ENCODE measurements at places on chromosomes 5 and 9.

GRCh38 chr5:153755913-153756500, 265.5 kb downstream of the GRIA1 start:
- DNase-seq: no peak

DNA sequence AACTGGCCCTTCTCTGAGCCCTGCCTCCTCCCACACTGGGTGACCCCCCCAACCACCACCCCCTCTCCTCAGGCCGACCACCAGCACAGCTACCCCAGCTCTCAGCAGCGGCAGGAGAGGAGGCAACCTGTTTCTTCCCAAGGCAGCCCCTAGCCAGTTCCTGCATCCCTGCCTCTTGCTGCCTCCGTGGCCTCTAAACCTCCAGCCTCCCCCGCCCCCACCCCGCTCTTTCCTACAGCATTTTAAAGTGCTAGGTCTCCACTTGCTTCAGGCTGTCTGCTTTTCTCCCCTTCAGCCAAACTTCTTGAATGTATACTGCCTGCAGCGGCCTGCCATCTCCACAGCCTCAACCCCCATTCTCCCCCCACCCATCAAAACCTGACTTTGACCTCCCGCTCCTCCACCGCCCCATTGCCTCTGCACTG, 135.6 kb downstream of the DAB2IP start:
- DNase-seq: no peak

DNA sequence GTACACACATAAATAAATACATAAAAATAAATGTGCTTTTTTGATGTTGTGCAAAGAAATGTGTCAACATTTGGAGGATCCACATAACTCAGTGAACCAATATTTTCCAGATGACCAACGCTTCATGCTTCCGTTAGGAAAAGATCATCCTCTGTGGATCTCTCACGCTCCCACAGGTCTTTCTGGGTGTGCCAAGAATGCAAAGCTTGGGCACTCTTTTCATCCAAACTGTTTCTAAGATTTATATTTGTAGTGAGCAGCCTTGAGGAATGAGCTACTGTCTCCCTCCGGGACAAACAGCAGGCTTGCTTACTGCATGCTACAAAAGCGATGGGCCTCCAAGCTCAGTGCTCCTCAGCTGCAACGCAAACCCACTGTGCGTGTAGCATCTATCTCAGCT, 46.2 kb upstream of the RUFY1 start:
- no peak for DNase-seq

DNA sequence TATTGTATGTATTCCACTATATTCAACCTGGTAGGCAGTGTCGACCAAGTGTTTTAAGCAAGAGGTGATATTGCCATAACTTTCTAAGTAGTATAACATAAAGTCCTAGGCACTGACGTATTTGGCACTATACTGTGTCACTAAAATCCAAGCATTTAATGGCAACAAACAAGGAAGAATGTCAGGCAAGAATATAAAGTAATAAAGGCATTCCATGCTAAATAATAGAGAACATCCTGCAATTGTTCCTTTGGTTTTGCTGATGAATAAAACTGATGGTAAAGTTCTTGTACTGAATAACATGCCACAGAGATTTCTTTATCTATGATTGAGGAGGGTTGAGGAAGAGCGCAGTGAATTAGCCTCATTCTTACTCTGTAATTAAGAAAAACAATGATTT, 256.9 kb downstream of the HINT1 start:
- no peak for DNase-seq

DNA sequence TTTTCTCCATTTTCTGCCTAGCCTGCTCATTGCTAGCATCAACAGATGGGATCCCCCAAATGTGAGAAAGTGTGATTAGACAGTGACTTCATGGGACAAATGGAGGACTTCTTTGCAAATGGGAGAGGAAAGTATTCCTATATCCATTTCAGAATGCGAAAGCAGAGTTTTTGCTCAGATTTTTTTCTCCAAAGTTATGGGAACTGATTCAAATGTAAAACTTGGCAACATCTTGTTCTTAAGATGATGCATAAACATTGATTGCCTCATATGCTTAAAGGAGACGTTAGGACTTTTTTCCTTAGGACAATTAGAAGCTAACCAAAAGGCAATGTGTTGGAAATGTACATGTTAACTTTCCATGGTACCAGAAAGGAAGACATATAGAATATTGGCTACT, 704.3 kb upstream of the ZNF608 start:
- DNase-seq: no peak

- peak; percentile 74 for DNase-seq
Measured at GRCh38 chr5:61768692-61769281, 436.7 kb downstream of the ZSWIM6 start.

DNA sequence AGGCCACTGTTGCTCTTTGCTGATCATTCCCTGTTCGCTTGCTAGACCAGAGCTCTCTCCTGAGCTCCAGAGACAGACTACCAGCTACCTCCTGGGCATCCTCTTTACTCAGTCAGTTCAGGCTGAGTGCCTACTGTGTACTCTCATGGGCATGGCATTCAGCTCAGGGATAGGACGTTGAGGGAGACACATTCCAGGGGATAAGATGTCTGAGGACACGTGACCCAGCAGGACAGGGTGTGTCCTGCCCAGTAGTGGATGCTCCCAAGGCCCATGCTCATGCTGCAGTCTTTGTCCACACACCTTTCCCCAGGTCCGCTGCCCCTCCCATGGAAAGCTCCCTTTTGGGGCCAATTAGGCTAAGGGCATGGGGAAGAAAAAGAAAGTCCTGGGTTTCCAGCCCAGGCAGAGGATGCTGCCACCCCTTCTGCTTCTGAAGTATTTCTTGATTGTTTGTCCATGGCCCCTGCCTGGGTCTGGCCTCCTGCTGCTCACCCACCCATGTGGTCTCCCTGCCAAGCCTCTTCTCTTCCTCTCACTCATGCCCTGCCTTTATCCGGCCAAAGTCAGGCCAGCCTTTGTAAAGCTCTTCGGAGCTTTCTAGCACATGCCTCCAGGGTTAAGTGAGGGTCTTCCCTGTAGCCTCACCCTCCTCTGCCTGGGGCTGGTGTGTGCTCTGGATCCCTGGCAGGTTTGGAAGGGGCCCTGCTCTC, 60.5 kb upstream of the PITX1 start:
- DNase-seq: no peak

GRCh38 chr9:12230708-12231107, 462.5 kb upstream of the TYRP1 start:
- no peak for DNase-seq

- DNase-seq: no peak
Measured at GRCh38 chr9:100354121-100354800, 1.5 kb upstream of the TEX10 start.

- DNase-seq: no peak
Measured at GRCh38 chr9:133830310-133830709, 92.2 kb upstream of the SARDH start.

DNA sequence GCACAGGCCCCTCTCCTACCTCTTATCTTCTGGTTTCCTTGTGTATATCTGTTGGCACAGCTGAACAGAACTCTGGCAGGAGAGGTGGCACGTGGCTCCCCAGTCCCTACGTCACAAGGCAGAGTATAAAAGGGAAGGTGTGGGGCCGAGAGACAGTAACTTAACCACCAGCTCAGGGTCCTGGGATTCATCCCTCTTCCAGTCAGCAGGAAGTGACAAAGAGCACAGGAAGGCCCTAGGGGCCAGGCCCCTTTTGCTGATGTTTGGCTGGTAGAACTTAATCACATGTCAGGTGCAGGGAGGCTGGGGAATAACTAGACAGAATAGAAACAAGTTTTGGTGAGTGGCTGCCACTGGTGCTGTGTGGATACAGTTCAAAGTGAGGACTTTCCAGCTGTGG, 4.5 kb upstream of the ICE1 start:
- DNase-seq: no peak

DNA sequence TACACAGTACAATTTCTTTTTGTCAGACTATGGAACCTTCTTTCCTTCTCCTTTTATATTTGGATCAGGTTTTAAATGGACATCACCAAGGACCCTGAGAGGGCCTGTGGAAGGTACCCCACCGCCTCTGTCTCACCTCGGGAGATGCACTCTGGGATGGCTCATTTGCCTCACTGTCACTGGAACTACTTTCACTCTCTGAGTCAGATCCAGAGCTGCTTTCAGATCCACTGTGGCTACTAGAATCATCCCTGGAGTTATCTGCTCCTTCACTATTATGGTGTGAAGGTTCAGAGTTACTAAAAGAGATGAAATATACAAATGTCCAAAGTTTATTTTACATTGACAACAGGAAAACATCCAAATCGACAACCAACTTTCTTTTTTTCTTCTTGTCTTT, 24.6 kb downstream of the LEAP2 start:
- no peak for DNase-seq

DNA sequence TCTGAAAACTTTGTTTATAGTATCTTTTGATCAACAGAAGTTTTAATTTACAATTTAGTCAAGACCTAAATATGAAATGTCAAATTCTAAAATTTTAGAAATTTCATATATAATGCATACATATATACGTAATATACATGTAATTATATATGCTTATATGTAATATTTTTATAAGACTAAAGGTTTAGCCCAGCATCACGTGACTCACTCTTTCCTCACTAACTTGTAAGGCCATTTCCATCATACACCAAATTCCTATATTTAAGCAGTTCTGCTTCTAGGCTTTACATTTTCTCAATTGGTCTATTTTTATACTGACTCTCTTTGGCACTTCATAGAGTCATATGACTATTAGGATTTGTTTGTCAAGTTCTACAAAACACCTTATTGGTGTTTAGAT, 56.4 kb downstream of the CFAP95 start:
- no peak for DNase-seq

DNA sequence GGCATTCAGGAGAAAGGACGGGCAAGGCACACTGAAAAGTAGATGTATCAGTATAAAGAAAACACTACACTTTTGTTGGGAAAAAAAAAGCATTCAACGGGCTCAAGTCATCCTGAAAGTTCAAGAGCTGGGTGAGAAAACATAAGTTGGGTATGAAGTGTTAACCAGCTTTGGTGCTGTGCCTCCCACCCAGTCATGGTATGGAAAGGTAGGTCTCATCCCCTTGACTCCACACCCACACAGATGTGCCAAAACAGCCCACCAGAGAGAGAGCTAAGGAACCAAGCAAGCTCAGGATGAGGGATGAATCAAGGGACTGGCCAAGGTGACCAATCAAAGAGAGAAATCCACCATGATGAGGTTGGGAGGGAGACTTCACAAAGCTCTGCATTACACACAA, 54.7 kb downstream of the ESM1 start:
- DNase-seq: no peak

DNA sequence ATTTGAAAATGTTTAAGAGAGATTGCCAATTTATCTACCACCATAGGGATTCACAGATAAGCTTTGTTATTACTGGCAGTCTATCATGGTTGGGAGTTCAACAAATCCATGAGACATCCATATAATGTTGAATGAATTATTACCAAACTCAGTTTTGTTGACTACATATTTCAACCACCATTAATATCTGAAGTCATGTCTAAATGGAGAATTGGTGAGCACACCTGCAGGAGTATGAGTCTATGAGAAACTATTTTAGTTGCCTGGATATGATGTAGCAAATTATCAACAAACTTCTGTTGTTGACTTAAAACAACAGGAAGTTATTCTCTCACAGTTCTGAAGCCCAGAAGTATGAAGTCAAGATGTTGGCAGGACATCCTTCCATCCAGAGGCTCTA, 126.8 kb upstream of the FBXL7 start:
- DNase-seq: no peak
